Stromal cell of bone marrow (primary cell): ENCODE measurements at places on chromosomes 3 and 15.

- DNase-seq: no peak
Observed at GRCh38 chr3:195039180-195039843, 231.6 kb downstream of the XXYLT1 start.

DNA sequence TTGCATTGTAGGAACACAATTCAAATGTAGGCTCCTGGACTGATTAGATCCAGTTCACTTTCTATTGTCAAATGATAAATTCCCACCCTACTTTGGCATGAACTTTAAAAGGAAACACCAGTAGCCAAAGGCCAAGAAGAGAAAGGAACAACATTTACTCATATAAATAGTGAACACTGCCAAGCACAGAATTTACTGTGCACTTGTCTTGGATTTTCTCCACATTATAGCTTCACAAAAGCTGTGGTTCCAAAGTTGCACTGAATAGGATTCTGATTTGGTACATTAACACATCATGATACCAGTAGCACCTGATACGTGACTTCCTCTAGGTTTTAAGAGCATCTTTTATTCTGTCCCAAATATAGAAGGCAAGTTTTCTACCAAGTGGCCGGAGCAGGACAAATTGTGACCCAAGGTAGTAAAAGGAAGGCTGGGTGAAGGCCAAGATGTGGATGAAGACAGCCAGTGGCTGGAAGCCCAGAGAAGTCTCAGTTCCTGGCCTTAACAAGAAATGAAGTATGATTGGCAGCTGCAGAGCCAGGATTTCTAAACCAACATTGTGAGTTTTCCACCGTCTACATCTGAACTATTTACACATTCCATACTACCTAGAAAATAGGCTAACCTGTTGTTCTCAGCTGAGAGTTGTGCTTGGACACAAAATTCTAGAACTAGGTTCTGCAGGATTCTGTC is 206.7 kb downstream of the THRB start:
- no peak for DNase-seq

- no peak for DNase-seq
Observed at GRCh38 chr3:117762621-117763037, 1053.0 kb downstream of the TUSC7 start.

DNA sequence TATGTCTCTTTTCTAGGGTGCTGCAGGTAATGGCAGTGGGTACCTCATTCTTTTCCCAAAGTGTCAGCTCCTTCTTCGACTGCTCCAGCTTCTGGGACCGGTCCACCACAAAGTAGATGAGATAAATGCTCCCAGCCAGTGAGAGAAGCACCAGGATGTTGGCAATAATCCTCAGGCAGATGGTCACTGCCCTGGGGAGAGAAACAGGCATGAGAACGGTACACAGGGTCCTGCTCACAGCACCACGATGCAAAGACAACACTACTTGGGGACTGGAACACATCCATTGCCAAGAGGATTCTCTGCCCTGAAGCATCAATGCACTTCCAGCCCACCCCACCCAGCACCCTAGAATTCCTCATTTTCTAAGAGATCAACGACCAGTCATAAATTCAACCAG is 22.4 kb downstream of the TMC3 start:
- no peak for DNase-seq

- no peak for DNase-seq
Observed at GRCh38 chr3:116445311-116445841, at the start of gene LSAMP. TSS of gene LSAMP (minus strand) at chr3:116445487.

DNA sequence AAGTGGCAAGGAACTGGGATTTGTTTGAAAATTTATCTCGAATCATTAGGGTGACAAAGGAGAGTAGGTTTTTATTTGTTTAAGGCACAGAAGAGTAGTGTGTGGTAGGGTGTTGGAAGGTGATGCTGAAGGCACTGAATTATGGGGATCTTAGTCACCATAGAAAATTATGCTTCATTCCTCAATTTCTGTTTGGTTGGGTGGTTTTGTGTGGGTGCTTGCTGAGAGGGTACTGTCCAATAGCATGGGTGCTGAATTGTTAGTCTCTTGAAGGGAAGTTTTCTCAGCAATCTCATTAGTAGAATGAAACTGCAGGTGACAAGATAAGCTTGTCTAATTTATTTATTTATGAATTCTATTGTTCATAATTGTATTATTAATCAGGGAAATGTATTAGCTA is 610.9 kb downstream of the AGBL1 start:
- no peak for DNase-seq
